ENCODE measurements at places on chromosomes 11 and 22. TPM values are rescaled to one million over a fixed set of nuclear protein-coding genes. Genes with fewer than 3 reads are reported as not detected.

DNA sequence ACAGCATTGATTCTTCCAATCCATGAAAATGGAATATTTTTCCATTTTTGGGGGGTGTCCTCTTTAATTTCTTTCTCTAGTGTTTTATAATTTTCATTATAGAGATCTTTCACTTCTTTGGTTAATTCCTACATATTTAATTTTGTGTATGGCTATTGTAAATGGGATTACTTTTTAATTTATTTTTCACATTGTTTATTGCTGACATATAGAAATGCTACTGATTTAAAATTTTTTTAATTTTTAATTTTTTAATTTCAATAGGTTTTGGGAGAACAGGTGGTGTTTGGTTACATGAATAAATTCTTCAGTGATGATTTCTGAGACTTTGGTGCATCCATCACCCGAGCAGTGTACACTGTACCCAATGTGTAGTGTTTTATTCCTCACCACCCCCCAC lies 26.6 kb upstream of the OOSP4B start:
- DNase-seq = no peak

DNA sequence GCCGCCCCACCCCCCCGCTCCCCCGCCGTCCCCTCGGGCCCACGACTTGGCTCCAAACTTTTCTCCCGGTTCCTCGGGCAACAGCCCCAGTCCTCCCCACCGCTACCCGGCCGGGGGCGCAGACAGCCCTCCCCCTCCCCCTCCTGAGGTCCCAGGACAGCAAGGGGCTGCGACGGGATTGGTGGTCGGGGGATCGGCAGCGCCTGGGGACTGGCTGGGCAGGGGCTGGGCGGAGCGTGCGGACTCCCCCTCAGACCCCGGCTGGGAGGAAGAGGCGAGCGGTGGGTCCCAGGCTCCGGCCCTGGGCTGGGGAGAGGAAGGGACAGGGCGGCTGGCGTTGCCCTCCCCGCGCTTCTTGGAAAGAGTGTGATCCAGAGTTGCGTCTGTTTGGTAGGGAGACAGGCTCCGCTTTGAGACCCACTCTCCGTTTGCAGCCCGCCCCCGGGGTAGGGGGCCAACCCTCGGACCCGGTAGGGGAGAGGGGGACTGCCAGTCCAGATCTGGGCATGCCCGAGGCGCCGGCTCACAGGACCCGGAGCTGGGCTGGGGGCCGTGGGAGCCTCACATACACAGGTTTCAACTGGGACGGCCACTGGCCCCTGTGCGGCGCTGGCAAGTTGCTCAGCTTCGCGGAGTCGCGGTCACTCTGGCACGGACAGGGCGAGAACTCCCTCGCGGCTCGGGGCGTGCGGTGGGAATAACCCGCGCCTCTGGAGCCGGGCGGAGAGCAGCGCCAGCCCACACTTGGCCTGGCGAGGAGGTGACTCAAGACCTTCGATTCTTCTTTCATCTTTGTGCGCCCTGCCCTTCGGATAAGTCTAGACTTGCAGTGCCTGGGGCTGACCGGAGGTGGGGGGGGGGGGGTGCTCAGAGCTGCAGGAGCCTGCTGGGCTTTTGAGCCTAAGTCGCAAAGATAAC lies 999 bp downstream of the TSKU start:
- DNase-seq = peak; percentile 96

- no peak for DNase-seq
Measured at GRCh38 chr11:95993438-95994298, 69.8 kb upstream of the MTMR2 start.

GRCh38 chr11:81033779-81034540 lies 1593.1 kb upstream of the TENM4 start:
- DNase-seq = no peak

The BTG4 gene
- total RNA-seq = not detected

Measured in neural progenitor cell (in vitro differentiated cells).